ENCODE measurements at places on chromosomes 2 and 18.

GRCh38 chr2:180907731-180908130 lies 72.7 kb upstream of the UBE2E3 start:
- no peak for DNase-seq

DNA sequence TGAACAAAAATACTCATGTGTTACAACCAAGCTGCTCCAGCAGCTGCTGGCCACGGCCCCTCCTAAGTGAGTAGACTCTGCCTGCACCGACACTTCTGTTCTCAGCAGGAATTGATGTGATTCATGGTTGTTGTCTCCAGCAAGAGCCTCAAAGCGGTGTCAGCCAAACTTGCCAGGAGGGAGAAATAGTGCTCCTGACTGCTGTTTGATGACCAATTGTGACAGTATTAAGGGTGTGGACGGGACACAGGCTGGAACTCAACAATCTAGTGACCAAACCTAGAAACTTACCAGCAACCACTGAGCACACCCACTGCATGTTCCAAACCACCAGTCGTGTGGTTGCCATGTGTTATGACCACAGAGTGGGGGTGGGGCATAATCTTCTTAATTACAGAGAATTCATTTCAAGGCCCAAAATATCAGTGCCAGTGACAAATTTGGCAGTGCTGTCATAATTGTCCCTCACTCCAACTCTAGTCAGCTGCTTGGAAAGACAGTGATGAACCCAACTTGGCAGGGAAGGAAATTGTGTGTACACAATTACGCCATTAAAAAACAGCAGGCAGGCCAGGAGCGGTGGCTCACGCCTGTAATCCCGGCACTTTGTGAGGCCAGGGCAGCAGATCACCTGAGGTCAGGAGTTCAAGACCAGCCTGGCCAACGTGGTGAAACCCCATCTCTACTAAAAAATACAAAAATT lies 30.4 kb downstream of the FBLN7 start:
- DNase-seq, result no peak

DNA sequence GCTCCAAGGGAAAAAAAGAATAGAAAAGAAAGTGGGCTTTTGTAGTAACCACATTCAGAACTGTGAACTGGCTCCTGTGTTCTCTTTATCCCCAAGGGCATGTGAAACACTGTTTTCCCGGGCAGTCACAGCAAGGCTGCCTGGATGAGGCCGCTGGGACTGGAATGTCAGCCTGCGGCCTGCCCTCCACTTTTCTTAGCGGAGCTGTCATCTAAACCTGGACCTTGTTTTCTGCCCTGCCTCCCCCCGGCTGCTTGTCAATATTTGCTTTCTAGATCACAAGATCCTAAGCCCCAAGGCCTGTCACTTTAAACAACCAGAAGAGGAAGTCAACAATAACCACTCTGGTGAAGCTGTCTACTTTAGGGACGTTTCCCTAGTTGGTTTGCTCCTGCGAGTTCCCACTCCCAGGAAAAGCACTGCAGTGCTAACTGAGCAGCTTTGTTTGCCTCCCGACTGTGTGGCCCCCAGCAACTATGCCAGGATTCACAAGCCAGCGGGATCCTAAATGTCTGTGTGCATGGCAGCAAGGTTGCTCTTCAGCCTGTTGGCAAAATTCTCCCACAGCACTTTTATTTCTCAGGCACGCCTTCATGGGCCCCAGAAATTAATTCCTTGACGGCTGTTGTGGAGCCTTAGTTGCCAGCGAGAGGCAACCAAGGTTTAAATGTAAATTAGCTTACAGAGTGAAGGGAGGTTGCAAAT lies 30.6 kb downstream of the SOWAHC start:
- no peak for DNase-seq

- no peak for DNase-seq
Measured at GRCh38 chr2:31075941-31076590, 62.2 kb downstream of the GALNT14 start.

DNA sequence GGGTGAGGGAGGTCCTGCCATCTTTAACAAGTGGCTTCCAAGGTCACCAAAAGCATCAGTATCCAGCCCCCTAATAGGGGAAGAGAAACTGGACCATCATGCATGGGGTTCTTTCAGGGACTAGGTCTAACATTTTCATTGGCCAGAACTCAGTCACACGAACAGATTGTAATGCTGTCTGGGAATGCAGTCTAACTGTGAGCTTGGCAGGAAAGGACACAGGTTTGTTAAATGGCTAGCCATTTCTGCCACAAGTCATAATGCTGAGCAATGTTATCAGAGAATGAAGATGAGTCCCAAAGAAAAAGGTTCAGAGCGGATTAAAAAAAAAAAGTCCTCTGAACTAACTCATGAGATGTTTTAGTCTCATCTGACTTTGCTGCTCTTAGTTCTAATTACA lies 70.9 kb upstream of the TNP1 start:
- DNase-seq, result no peak

- DNase-seq, result no peak
Measured at GRCh38 chr2:55887351-55887750, 36.2 kb downstream of the EFEMP1 start.

- no peak for DNase-seq
Measured at GRCh38 chr2:176963568-176964287, 248.9 kb upstream of the HNRNPA3 start.

- DNase-seq, result no peak
Measured at GRCh38 chr2:155844461-155844860, 488.1 kb downstream of the NR4A2 start.

GRCh38 chr18:74856928-74857327 lies 259.3 kb downstream of the ZNF407 start:
- no peak for DNase-seq

DNA sequence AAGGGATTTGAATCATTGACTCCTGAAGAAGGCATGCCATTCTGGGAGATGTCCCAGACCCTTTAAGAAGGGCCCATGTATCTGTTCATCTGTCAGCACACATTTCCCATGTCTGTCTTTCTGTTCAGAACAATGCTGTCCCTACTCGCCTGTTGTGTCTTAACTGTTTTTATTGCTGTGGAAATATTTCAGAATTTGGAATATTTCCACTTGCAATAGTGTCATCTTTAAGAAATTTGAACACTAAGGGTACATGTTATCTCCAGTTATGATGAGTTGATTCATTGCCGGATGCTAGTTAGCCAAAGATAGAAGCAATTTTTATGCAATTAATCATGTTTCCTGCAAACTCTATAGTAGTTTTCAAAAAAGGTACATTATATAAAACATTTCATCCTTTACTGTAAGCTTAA lies 36.9 kb upstream of the NT5C1B start:
- no peak for DNase-seq

GRCh38 chr2:229519655-229520430 lies 194.5 kb downstream of the DNER start:
- no peak for DNase-seq

DNA sequence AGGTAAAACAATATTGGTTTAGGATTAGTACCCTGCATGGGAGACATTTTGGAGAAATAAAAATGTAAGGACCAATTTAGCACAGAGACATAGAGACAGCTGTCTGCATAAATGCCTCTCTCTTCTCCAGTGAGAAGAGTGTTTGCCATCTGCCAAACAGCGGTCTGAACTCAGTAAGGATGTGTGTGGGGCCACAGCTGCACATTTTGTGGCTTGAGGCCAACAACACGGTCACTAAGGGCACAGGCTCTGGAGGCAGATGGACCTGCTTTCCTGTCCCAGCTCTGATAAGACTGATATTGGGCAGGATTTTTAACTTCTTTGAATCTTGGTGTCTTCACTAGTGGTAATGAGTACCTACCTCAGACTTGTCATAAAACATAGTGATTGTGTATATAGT lies 10.2 kb downstream of the ZBTB14 start:
- no peak for DNase-seq

GRCh38 chr2:1989216-1989615 lies 244.9 kb upstream of the PXDN start:
- no peak for DNase-seq

- DNase-seq, result no peak
Measured at GRCh38 chr2:202495230-202495604, 119.1 kb downstream of the BMPR2 start.

GRCh38 chr2:235127931-235128330 lies 176.1 kb downstream of the SH3BP4 start:
- no peak for DNase-seq

- no peak for DNase-seq
Measured at GRCh38 chr2:98025481-98026037, 29.8 kb upstream of the TMEM131 start.

- no peak for DNase-seq
Measured at GRCh38 chr2:47177043-47177565, 22.0 kb upstream of the STPG4 start.

DNA sequence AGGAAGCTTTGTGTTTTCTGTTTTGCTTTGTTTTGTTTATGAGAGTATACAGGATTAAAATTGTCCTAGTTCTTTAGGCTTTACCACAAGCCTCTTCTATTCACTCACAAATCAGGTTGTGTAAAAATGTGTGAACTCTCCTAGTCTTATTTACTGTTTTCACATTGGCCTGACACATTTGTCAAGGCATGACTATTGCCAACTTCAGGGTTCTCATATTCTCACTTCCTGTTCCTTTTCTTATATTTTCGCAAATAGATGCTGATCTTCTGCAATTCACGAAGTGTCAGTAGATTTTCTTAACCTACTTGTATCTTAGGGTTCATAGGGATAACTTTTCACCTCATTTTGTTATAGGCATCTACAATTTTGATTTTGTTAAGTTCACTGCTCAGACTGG lies 67.1 kb downstream of the CCDC102B start:
- no peak for DNase-seq

DNA sequence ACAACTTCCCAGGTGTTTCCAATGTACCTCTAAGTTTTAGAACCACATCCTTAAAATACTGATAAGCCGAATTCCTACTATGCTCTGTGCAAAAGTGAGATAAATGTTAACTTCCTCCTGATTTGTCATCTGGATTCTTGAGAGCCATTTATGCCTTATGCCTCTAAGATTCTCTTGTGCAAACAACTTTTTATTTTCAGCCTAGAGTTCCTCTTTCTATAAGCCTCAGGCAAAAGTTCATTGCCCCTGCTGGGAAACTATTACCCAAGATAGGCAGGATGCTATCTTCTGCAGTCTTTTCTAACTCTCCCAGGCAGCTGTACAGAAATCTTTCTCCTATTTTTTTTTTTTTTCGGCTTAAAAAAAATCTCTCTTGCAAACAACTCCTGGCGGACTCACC lies 216.1 kb downstream of the KCNJ3 start:
- DNase-seq, result no peak

GRCh38 chr2:68692511-68692910 lies 42.1 kb upstream of the ARHGAP25 start:
- DNase-seq, result no peak

- no peak for DNase-seq
Measured at GRCh38 chr2:178275600-178275999, 81.3 kb downstream of the OSBPL6 start.

- DNase-seq, result no peak
Measured at GRCh38 chr2:28639092-28639691, 112.4 kb upstream of the PPP1CB start.

DNA sequence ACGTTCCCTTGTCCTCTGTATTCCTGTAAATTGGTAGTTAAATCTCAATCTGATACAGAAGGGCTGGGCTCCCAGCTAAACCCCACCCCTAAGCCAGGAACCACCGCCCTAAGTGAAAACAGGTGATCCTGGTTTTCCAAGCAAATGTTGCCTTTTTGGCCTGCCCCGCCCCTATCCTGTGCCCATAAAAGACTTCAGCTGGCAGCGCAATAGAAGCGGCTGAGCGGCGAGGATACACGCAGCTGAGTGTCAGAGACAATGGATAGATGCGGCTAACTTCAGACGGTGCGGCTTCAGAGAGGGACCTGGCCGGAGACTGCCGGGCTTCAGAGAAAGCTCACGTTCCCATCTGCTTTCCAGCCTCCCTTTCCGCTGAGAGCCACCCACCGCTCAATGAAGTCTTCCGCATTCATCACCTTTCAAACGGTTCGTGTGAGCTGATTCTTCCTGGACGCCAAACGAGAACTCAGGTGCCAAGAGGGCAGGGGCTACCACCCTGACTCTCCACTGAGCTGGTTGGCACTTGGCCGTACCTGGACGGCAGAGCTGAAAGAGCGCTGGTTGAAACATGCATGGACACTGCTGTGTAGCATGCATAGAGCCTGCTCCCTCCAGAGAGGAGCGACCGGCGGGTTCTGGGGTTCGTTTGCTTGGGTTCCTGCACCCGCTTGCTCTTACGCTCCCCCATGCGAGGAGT lies 49.5 kb upstream of the POLE4 start:
- DNase-seq, result no peak

GRCh38 chr2:167140767-167141166 lies 252.5 kb downstream of the XIRP2 start:
- DNase-seq, result no peak

DNA sequence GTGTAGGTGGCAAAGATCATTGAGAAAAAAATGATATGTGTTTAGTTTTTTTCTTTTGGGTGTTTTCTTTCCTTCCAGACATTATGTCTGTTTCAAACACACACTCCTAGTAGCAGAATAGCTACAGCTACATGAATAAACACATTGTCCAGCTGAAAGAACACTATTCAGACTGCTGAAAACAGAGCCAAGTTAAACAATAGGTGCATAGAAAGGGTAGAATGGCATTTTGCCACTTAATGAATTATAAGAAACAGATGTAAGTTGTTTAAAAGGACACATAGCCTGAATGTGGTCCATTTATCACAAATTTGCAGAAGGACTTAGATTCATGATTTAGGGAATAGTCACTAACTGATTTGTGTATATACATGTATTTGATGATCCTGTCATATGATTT lies 20.1 kb downstream of the CTLA4 start:
- DNase-seq, result no peak

GRCh38 chr2:199460101-199460671 lies 2.4 kb upstream of the SATB2 start:
- no peak for DNase-seq

DNA sequence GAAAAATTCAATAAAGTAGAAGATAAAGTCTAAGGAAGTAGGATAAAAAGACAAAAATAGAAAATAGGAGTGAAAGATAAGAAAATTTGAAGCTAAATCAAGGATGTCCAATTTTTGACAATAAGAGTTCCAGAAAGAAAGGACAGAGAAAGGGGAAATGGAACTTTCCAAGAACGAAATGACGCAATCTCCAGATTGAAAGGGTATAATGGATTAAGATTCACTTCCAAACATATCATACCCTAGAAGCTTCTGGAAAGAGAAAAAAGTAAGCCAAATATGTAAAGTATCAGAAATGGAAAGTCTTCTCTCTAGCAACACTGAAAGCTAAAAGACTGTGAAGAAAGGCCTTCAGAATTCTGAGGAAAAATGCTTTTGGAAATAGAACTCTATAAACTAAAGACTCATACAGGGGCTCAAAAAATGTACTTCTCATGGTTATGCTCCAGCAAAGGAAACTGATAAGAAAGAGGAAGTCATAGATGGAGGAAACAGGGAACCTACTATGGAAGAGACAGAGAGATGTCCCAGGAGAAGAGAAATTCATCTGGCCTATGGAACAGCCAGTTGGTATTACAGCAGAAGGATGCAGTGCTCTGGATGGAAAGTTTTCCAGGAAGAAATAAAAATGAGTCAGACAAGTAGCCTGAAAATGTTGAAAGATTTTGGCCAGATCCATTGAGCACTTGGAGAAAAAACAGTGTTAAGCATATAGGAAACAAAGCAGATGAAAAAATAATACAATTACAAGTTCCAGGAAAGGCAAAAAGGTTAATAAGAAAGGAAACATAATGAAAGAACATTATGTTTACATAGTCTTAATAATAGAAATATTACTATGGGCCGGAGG lies 20.1 kb downstream of the CASP8 start:
- DNase-seq, result no peak

Data from stimulated activated CD4-positive, alpha-beta T cell treated with anti-CD3 and anti-CD28 coated beads, Interleukin-4, amount 100 ng/mL, for 1 hour (primary cell).